ENCODE measurements at places on chromosomes 13 and 19.

- no peak for DNase-seq
Observed at GRCh38 chr13:114211446-114212157, 23.1 kb upstream of the CDC16 start.

GRCh38 chr13:97241761-97242160, 19.6 kb downstream of the MBNL2 start:
- no peak for DNase-seq

DNA sequence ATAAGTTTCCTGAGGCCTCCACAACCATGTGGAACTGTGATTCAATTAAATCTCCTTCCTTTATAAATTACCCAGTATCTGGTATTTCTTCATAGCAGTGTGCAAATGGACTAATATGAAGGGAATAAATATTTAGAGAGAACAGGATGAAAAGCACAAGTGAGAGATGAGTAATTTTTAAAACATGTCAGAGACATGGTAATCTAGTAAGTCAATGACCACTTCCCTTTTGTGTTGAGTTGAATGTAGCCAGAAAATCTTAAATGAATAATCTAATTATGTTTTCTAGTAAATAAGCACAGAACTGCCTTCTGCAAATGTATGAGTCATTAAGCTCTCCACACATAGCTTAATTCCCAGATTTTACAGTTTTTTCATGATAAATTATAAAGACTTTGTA, 524.1 kb upstream of the SLITRK5 start:
- no peak for DNase-seq

DNA sequence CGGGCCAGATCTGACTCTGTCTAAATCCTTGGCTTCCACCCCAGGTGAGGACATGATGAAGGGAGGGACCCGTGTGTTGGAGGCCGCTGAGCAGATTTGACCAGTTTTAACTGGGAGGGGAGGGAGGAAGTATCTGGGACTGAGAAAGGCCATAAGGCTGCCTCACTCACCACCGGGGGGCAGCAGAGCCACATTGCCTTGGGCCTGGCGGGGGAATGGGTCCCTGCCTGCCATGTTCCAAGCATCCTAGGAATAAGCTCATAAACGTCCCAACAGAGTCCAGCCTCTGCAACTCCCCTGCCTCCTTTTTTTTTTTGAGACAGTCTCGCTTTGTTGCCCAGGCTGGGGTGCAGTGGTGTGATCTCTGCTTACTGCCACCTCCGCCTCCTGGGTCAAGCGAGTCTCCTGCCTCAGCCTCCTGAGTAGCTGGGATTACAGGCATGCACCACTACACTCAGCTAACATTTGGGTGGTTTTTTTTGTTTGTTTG, 15.5 kb downstream of the MAST3 start:
- DNase-seq = peak; percentile 89

- DNase-seq = no peak
Observed at GRCh38 chr13:103272770-103273169, 206.6 kb upstream of the SLC10A2 start.

GRCh38 chr19:8396563-8397203, 6.5 kb downstream of the RAB11B start:
- DNase-seq = peak; percentile 41

GRCh38 chr19:5292822-5293611, 47.6 kb downstream of the PTPRS start:
- DNase-seq = peak; percentile 51

- no peak for DNase-seq
Observed at GRCh38 chr13:57638186-57638890, 6.8 kb downstream of the PCDH17 start.

All from Calu3 (cell line).